ENCODE measurements at places on chromosomes 3 and 15. TPM values are rescaled to one million over a fixed set of nuclear protein-coding genes. Genes with fewer than 3 reads are reported as not detected.

- ATAC-seq = no peak
Observed at GRCh38 chr15:74399511-74400312, 32.3 kb upstream of the CYP11A1 start.

GRCh38 chr3:27326629-27327545 lies 42.3 kb downstream of the NEK10 start:
- ATAC-seq = no peak

The RAB6B gene
- 3.1 TPM for total RNA-seq

DNA sequence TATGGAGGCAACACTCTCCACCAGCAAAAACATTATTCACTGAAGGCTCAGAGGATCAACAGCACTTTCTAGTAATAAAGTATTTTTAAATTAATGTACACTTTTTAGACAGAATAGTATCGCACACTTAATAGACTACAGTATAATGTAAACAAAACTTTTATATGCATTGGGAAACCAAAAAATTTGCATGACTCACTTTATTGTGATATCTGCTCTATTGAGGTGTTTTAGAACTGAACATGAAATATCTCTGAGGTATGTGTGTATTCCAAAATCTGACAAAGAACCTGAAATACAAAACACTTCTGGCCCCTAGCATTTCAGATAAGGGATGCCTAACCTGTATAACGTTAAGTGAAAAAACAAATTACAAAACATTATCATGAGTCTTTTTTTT lies 99.7 kb downstream of the PRICKLE2 start:
- ATAC-seq = no peak

DNA sequence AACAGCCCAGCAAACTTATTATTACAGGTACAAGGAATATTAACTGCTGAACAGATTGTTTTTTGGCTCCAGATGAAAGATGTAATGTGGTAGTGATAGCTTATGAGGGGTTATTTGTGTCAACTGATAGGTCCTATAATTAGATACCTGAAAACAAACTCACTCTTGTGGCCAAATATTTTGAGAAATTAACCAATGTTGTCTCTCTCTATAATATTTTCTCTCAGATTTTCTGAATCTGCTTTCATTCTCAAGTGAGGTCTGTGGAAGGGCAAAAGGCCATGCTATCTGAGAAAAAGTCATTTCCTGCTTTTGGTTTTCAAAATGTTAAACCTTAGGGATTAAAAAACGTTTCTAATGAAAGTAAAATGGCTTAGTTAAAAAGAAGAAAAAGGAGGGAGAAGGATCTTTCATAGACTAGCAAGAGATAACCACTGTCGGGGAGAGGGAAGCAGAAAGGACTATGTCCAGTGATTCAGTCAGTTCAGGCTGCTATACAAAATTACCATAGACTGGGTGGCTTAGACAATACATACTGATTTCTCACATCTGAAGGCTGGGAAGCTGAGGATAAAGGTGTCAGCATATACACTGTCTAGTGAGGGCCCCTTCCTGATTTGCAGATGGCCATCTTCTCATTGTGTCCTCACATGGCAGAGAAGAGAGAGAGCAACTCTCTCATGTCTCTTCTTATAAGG lies 277.5 kb upstream of the P2RY1 start:
- ATAC-seq = no peak

GRCh38 chr15:66621491-66622467 lies 56.0 kb upstream of the LCTL start:
- ATAC-seq = no peak

The LXN gene
- 14.9 TPM for total RNA-seq
